ENCODE measurements at places on chromosomes 1 and 21. TPM values are rescaled to one million over a fixed set of nuclear protein-coding genes. Genes with fewer than 3 reads are reported as not detected.

JUN gene
- 151 TPM for total RNA-seq

DMAP1 gene
- 27.1 TPM for total RNA-seq

MYCL gene
- total RNA-seq, result 9.6 TPM

SPATA21 gene
- total RNA-seq, result not detected

ATAD3C gene
- total RNA-seq, result 0.39 TPM

RGS18 gene
- 4.4 TPM for total RNA-seq

ANXA9 gene
- total RNA-seq, result 4.7 TPM

TTLL7 gene
- 11.5 TPM for total RNA-seq

RIIAD1 gene
- not detected for total RNA-seq

SYDE2 gene
- total RNA-seq, result 22.0 TPM

CNR2 gene
- 0.10 TPM for total RNA-seq

BLACAT1 gene
- total RNA-seq, result 0.20 TPM

OR2L13 gene
- total RNA-seq, result not detected

POU3F1 gene
- total RNA-seq, result 3.6 TPM

FAM131C gene
- not detected for total RNA-seq

AK4 gene
- total RNA-seq, result 18.9 TPM

DNA sequence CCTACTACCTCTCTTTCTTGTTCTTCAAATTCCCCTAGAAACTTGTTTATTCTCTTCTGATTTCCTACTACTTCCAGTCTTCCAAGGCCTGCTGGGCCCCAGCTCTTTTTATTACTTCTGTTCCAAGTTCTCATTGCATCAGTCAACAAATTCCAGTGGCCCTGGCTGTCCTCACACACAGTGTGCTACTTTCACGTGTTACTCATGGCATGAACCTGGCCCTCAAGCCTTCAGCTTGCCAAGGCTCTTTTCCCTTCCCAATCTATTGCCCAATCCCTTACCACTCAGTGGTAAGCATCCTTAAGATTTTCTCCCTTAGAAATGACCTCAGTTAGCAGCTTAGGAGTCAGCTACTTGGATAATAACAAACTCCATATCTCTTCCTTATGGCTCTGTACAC is 613.5 kb downstream of the LMO4 start:
- DNase-seq, result no peak

- no peak for DNase-seq
Measured at GRCh38 chr1:174040387-174040786, 18.2 kb upstream of the RC3H1 start.

DNA sequence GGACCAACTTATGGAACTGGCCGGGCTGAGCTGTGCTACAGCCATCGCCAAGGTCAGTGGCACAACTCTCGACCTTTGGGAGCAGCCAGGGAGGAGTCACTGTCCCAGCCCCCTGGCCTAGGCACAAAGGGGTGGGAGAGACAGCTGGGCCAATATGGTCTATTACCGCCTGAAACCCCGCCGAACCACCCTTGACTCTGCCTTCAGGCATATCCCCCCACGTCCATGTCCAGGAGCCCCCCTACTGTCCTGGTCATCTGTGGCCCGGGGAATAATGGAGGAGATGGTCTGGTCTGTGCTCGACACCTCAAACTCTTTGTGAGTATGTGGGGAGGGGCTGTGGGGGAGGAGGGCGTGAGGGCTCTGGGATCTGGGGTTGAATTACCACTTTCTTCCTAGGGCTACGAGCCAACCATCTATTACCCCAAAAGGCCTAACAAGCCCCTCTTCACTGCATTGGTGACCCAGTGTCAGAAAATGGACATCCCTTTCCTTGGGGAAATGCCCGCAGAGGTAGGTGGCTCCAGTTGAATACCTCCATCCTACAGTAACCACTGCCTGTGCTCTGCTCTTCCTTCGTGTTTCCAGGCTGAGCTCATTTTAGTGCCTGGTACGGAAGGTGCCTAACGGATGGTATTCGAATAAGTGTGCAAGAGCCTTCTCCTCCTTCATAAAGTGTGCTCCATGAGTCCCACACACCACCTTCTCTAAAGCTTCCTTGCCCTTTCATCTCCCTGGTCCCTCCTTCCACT is 758 bp downstream of the NAXE start:
- no peak for DNase-seq

DNA sequence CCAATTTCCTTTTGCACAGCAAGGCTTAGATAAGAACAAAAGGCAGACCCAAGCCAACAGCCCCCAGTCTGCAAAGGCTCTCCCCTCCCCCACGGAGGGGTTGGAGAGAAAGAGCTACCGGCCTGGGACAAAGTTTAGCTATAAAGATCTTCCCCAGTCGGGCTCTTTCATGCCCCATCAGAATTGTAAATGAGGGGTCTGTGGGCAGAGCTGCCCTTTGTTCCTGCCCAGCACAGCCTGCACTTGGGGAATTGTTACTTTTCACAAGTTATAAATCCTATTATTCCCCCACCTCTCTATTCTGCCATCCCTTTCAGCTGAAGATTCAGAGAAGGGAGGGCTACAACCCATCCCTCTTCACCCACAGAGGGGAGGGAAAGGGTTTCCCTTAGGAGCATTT is 3.5 kb downstream of the MYCL start:
- DNase-seq, result no peak

GRCh38 chr1:101108111-101108500 is 82.5 kb upstream of the DPH5 start:
- no peak for DNase-seq

DNA sequence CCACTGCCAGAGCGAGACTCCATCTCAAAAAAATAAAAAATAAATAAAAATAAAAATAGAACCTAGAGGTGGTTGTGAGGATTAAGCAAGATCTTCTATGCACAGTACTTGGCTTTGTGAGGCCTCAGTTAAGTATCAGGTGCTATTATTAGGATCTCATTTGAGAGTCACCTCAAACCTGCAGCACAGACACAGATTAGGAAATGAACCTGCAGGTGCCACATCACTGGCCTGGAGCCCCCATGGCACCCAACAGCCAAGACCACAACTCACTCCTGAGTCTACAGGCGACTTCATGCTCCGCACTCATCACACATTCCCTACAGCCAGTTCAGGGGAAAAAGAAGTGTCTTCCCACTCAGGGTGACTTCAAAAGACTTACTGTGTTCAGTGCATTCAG is 176.8 kb downstream of the SLC45A1 start:
- DNase-seq, result no peak

GRCh38 chr1:39196244-39197215 is 8.0 kb upstream of the MACF1 start:
- DNase-seq, result peak; percentile 13

- no peak for DNase-seq
Measured at GRCh38 chr1:218346391-218347204, 1.5 kb downstream of the TGFB2 start.

DNA sequence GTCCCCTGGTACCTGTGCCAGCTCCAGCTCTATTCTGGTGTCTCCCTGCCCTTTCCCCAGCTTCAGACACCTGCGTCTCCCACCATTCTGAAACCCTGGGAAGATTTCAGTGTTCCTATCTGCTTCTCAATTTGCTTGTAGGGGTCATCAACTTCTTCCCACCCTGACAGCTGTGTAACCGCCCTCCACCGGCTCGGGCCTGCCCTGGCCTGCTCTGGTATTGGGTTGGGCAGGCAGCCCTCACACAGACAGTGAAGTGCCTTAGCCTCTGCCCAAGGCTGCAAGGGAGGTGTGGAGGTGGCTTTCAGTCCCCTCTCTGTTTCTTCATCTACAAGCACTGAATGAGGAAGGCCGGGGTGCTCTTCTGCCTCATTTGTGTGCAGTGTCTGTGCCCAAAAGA is 97.2 kb downstream of the LAMC2 start:
- no peak for DNase-seq

GRCh38 chr21:18522181-18522972 is 118.8 kb upstream of the TMPRSS15 start:
- peak; percentile 38 for DNase-seq

GRCh38 chr1:225980005-225980836 is 18.9 kb downstream of the SDE2 start:
- DNase-seq, result no peak

GRCh38 chr1:151967091-151967490 is 26.6 kb downstream of the S100A10 start:
- DNase-seq, result no peak

DNA sequence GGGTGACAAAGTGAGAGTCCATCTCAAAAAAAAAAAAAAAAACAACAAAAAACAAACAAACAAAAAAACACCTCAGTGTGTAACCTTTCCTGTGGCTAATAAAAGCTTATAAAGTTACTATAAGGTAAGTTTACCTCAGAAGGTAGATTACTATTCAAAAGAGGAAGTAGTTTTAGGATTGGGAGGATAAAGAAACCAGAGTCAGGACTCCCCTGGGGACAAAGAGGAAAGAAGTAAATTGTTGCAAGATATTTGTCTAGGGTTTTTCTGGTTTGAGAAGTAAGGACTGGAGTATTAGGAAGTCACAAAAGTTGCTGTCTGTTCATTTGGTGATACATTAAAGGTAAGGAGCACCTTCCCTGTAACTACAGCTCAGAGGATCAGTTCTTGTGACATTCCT is 23.8 kb upstream of the CENPF start:
- DNase-seq, result no peak

- DNase-seq, result no peak
Measured at GRCh38 chr1:80444171-80444570, 1356.6 kb upstream of the ADGRL2 start.

DNA sequence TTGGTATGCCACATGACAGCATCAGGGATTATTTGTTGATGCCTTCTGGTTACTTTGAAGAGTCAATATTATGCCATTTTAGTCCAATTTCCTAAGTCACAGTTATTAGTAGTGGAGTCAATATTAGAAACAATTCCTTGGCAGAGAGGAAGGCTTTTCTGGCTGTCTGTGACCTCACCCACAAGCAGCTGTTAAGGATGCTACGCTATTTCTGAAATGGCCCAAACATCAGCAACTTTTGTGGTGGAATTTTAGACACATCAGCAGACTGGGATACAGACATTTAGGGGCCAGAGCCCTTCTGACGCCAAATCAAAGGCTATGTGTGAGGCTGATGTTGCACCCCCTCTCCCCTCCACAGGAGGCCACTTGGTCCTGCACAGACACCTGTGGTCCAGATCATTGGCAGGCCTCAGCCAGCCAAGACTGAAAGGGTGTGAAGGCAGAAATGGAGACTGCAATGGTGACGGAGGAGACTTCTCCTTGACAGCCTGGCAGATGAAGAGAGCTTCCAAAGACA is 9.2 kb upstream of the RXRG start:
- peak; percentile 11 for DNase-seq

GRCh38 chr1:31683997-31684396 is 19.8 kb downstream of the COL16A1 start:
- DNase-seq, result no peak

DNA sequence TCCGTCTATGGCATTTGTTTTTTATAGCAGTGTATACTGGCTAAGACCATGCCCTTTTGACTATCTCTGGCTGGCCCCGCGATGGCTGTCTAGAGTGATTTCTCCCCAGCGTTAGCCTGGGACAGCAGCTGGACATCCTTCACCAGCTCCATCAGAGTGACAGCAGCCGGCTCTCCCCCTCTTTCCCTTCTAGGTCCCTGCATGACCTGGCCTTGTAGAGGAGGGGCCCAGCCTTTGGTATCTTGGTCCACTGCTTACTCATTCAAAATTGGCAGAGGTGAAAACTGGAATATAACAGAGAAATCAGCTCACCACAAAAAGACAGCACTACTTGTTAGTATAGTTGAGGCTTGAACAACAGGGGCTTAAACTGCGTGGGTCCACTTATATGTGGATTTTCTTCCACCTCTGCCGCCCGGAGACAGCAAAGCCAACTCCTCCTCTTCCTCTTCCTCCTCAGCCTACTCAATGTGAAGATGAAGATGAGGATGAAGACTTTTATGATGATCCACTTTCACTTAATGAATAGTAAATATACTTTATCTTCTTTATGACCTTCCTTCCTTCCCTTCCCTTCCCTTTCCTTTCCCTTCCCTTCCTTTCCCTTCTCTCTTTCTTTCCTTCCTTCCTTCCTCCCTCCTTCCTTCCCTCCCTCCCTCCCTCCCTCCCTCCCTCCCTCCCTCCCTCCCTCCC is 29.4 kb upstream of the B3GALNT2 start:
- DNase-seq, result no peak

- no peak for DNase-seq
Measured at GRCh38 chr1:17629460-17629859, 90.0 kb downstream of the ARHGEF10L start.

GRCh38 chr1:170853302-170853701 is 82.0 kb upstream of the MROH9 start:
- DNase-seq, result no peak

- DNase-seq, result no peak
Measured at GRCh38 chr1:24186993-24187790, at the start of gene IFNLR1. Gene IFNLR1 (minus strand): TSS chr1:24187289. CDS start chr1:24187248, 41 bp downstream.

- peak; percentile 76 for DNase-seq
Measured at GRCh38 chr1:246274186-246274585, 232.9 kb downstream of the SMYD3 start.

DNA sequence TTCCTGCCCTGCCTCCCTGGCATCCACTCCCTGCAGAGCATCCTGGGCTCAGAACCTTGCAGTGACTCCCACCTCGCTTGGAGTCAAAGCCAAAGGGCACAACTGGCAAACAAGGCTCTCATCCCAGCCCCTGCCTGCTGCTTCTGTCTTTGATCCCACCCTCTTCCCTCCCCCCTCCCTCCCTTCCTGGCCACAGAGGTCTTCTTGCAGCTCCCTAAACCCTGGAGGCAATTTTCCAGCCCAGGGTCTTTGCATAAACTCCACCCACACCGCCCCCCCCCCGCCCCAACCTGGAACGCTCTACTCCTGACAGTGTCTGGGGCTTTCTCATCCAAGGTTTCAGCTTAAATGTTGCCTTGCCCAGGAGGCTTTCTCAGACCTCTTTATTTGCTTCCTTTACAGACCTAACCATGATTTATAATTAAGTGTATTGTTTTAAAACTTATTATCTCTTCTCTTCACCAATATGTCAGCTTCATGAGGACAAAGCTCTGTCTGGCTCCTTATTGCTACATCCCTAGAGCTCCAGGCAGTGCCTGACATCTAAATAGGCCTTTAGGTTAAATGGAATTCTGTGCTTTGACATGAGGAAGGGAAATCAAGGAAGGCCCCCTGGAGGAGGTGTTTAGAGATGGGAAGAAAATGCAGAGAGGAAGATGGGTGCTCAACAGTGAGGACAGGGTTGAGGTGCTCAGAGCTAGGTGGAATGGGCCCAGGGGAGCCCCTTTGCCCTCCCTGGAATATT is 37.7 kb upstream of the PADI1 start:
- no peak for DNase-seq

GRCh38 chr1:76291737-76292136 is 217.2 kb downstream of the ST6GALNAC3 start:
- no peak for DNase-seq

GRCh38 chr1:220876511-220877376 is 2.5 kb upstream of the HLX start:
- peak; percentile 41 for DNase-seq

GRCh38 chr1:53288790-53289429 is 39.0 kb downstream of the LRP8 start:
- DNase-seq, result no peak

GRCh38 chr21:39536835-39537234 is 75.9 kb upstream of the B3GALT5 start:
- no peak for DNase-seq

GRCh38 chr1:58702261-58703141 is 2.6 kb upstream of the MYSM1 start:
- DNase-seq, result no peak

Data from skin of body (tissue), 3 donors.